SK-MEL-5 (cell line): ENCODE measurements at places on chromosomes 11 and 22.

DNA sequence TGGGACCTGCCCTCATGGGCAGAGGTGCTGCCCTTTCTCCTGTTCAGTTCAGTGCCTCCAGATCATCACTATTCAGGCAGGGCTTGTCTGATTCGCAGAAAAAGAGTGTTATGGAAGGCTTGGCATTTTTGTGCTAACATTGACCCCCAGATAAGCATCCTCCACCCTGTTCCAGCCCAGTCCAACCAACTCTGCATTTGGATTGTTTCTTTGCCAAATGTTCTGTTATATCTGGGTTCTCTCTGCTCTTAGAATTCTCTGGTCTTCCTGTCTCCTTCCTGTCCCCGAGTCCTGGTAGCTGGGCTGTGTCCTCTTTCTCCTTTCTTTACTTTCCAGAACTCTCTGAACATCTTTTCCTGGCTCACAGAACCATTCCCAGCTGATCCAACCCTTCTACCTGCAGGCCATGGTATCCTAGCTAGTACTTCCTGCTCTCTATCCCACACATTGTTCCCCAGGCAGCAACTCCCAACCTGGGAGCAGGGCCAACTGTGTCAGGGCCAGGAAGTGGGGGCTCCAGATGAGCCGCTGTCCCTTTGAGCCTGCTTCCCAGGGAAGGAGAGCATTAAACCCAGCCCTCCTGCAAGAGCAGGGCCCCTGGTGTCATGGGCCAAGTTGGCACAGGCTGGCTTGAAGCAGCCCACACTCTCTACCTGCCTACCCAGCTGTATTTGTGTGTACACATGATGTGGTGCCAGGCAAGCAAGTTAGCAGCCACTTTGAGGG lies 280.7 kb upstream of the CADM1 start:
- DNase-seq = no peak

GRCh38 chr11:109298865-109299264 lies 123.1 kb upstream of the C11orf87 start:
- DNase-seq = no peak

DNA sequence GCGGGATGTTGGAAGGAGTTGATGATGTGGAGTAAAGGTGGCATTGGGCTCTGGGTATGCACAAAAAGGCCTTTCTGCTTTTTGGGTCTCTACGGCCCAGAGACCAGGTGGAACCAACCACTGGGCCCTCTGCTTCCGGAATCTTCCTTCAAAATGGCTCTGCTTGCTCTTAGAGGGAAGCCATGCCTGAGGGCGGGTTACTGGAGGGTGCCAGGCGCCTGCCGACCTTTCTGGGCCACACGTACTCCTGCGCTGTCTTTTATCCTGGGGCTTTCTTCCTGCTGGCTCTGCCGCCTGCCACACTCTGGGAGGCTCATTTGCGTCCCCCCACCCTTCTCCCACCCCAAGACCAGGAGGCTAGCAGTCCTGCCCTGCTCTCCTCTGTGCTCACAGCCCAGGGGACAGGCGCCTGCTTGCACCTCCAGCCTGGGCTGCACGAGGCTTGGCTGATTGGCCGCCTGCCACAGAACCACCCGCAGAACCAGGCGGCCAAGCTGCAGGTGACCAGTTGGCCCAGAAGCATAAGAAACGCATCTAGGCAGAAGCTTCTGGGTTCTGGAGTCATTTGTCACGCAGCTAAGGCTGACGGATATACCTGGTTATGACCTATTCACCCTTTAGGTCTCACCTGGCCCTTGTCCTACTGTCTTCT lies 536.9 kb downstream of the TBC1D22A start:
- DNase-seq = no peak

DNA sequence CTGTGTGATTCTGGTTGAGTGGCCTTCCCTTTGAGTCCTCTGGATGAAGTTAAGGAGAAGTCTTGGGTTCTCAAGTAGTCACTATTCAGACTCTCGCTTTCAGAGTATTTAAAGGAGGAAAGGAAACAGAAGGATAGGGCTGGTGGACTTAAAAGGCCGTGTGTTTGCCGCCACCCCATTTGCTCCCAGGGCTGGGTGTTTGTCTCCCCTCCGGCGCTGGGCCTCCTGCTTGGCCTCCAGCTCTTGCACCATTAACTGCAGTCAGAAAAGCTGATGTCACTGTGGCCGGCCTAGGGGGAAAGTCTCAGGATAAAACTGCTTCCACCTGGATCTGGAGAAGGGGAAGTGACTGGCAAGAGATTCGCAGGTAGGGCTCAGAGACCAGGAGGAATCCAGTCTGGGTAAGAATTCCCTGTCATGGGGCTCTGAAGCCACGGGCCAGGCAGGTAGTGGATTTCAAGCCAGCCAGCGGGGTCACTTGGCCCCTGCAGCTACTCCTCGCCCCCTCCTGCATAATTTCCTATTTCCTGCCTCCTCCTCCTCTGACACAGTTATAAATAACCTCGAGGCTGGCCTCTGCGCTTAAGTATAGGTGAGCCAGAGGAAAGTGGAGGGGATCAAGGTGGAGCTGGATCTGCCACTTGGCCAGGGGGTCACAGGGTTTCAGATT lies 17.1 kb downstream of the TIMP3 start:
- no peak for DNase-seq

DNA sequence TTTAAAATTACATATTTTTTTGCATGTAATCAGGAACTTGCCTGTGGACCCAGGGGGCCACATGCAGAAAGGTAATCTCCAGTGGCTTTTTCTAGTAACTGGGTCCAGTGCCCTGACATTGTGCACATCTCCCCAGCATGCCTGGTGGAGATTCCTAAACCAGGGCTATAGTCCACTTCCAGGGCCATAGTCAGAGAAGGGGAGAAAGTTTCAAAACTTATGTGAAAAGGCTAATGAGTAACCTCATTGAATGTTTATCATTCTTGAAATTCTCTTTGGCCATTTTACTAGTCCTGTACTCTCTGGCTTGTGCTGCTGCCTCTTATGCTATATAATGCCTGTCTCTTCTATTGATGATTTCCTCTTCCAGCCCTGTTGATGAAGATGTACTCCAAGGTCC lies 47.8 kb downstream of the BARX2 start:
- DNase-seq = no peak

GRCh38 chr11:5837695-5838094 lies 4.0 kb downstream of the OR52E6 start:
- DNase-seq = no peak

DNA sequence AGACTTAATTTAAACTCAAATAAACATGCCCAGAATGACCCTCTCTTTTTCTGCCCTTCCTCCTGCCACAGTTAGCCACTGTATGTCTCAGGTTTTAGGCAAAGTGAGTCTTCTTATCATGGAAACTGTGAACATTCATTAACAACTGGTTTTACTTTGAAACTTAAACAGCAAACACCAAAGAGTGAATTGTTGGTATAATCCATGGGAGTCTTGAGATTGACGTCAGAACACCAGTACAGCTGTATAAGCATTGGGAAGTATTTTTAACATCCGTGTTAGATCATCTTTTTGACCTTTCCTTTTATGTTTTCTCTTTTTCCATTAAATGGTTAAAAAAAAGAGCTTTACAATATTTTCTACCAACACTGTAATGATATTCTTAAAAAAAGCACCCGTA lies 38.9 kb downstream of the ARHGEF12 start:
- no peak for DNase-seq

DNA sequence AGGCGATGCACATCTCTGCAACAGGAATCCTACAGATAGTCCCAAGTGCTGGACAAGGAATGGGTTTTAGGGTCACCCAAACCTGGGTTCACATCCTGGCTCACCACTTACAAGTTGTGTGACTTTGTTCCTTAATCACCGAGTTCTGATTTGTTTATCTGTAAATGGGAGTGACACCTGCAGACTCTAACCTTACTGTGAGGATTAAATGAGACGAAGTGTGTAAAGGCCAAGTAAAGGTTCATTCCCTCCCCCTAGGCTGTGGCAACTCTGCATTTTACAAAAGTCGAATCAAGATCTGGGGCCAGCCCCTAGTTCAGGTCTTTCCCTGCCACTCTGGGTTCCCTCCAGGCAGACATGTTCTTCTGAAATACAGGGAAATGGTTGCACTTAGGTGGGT lies 34.9 kb downstream of the SERPINH1 start:
- DNase-seq = no peak

DNA sequence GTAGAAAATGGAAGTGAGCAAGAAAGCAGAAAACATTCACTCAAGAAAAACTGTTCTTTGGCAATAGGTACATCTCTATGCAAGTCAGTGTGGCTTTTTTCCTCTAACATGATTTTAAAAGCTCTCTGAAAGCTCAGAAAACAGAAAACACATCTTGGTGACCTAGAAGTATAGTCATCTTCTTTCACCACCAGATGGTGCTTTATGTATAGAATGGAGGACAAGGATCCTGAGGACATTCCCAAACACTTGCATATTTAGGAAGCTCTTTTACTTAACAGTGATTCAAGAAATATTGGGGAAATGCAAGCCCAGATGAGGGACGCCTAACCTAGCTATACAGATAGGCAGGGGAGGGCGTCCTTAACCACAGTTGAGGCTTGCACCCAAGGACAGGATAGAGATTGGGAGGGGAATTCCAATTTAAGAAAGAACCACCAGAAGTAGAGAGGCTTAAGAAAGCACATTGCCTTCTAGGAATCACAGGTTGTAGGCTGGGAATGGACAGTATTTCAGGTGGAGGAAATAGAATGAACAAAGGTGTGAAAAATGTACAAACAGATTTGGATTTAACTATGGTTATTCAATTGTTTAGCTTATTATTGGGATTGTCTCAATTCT lies 13.8 kb upstream of the CCDC81 start:
- peak; percentile 47 for DNase-seq

- DNase-seq = no peak
These were observed 39.9 kb downstream of the BMAL1 start for GRCh38 chr11:13317293-13318080.

DNA sequence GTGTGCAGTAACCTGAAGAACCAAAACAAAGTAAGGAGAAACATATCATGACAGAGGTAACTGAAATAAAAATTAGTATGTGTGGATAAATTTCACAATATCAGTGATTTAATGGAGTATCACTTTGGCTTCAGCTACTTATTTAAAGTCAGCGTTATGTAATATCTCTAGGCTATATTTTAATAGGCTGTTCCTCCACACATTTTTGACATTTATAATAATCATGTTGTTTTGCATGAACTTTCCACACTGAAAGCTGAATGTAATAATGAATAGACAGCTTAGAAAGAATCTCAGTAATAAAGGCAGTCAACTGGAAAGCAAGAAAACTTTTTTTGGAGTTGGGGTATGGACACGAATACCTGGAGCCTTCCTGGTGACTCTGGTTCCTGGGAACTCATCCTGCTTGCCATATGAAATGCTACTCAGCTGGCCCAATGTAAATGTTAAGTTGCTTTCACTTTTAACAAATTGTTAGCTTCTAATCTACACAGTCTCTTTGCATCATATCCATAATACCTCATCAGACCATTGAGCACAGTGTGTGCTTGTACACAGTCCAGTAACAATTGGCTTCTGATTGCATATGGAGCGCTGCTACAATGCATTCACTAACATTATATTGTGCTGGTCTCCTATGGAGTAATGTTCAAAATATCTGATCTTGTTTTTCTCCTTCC lies 257.7 kb downstream of the SOX6 start:
- DNase-seq = no peak

- DNase-seq = no peak
These were observed 24.5 kb upstream of the SERPIND1 start for GRCh38 chr22:20749453-20749852.
